ENCODE measurements at places on chromosomes 12 and 14.

- no peak for DNase-seq
Measured at GRCh38 chr12:15597125-15597830, 191.9 kb downstream of the EPS8 start.

DNA sequence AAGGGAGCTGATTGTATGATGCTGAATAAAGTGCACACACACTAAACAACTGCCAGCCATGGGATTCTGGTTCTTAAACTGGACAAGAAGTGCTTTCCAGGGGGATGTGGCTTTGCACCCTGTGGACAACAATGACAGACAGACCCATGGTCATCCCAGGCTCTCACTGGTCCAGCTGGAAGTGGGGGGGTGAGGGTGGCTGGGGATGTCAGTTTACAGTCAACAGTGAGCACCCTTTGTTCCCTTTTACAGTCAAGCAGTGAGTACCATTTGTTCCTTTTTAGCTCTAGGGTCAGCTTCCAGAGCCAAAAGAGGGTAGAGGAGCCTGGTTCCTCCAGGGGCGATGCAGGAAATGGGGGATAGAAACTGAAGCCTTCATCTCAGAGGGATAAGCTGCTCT lies 100.7 kb downstream of the SMOC1 start:
- DNase-seq: no peak

GRCh38 chr12:120652656-120653435 lies 12.4 kb downstream of the CABP1 start:
- DNase-seq: no peak

DNA sequence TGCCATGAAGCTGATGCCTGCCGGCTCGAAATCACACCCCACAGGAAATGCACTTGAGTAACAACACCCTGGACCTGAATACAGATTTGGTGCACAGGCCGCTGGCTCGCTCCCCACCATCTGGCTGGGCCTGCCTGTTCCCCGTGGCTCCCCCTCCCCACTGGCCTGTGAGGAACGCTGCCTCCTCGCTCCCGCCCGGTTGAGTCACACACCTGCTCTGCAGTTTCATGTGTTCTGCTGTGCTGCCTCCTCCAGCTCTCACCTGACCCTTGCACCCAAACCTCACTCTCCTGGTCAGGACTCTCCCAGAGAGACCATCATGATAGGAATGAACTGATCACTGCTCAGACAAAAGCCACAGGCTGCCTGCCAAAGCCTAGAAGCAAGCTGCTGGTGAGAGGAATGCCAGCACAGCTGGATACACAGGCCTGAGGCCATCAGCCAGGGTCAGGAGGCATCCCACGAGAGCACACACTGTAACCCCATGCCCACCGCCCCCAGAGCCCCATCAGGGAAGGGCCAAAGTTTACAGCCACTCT lies 3.8 kb upstream of the SIVA1 start:
- peak; percentile 73 for DNase-seq

DNA sequence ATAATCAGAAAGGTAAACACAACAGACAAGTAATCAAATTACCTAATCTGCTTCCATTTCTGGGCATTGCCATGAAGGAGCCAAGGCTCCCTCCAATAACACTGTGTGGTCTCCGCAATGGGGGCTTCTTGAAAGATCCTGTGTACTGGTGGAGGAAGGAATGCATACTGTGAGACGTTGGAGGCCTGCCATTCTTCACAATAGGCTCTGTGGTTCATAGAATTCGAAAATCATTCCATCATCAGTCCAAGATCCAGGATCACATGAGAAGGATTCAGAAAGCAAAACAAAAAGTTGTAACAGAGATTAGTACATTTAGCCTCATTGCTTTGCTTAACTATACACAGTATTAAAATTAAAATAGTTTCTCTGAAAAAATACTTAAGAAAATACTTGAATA lies 76.3 kb downstream of the CDK17 start:
- DNase-seq: no peak

DNA sequence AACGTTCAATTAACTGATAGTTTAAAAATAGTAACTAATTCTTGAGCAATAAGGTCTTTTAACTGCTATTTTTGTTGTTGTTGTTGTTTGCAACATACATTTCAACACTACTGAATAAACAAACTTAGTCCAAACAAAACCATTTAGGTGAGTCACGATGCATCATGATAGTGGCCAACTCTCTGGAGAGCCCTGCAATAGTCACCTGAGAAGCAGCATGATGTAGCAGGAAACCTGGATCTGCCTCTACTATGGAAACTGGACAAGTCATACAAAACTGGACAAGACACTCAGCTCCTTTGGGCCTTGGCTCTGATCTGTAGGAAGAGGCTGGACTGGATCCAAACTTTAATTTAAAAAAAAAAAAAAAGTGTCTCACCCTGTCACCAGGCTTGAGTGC lies 117.3 kb downstream of the MED13L start:
- peak; percentile 64 for DNase-seq

DNA sequence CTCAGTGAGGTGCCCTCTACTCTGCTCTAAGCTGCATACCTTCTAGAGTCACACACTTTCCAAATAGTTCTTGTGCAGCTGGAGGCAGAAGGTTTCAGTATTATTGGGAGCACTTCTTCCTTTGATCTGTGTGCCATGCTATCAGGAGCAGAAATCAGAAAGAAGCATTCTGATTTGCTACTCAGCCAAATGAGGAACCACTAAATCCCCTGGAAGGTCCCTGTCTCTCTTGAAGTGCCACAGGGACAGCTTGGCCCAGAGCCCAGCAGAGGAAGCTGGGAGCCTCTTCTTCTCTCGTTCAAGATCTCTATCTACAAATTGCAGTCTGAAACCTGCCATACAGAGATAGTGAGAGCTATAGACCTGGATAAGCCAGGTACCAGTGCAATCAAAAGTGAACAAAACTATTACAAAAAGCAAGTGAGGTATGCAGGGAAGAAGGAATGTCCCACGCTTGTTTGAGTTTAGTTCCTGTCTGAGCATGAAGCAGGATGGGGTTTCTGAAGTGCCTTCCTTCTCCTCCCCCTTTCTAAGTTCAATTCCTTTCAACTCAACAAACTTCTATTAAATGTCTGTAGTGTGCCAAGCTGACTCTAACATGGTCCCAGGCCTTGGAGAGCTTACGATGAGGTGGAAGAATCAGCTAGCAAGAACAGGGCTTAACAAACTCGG lies 100.9 kb upstream of the PARP11 start:
- no peak for DNase-seq

DNA sequence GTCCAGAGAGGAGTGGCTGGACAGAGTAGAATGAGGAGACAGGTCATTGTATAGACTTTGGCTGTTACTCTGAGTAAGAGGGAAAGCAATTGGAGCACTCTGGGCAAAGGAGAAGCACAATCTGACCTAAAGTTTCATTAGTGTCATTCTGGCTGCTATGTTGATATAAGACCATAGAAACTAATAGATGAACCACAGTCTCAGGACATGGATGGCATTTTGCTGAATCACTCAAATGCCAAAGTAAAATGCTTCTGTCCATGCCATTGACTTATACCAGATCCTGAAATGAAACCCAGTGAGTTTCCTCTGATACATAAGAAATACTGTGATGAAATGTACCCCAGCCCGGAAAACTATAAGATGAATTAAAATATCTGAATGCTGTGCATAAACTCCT lies 65.8 kb upstream of the COCH start:
- DNase-seq: peak; percentile 85

- DNase-seq: peak; percentile 98
Measured at GRCh38 chr12:62760779-62761178, 174.2 kb downstream of the PPM1H start.

GRCh38 chr14:103656031-103656755 lies 27.2 kb downstream of the KLC1 start:
- no peak for DNase-seq

DNA sequence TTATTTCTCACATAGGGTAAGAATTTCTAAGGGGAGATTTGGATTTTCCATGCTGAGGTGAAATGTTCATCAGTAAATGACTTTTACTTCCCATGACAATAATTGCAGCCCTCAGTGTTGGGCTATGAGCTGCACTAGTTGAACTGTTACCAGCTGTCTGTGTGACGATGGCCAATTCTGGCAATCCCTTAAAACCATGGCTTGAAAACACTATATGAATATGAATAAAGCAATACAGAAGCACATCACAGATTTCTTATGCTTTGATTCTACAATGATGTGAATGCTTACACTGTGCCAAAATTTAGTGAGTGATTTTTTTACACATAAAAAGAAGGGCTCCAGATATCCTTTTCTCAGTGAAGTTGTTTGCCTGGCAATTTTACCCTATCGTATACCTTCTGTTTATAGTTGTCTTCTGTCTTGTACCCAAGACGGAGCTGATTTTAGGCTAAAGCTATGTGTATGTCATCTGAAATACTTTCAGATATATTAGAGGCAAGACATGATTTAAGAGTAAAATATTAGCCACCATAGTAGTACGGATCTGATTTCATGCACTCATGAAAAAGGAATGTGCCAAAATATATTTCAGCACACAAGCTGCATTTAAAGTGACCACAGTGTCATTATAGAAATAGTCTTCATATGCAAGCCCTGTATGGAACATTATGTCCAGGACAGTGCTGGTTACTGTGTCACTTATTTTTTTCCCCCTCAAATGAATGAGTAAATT lies 52.0 kb downstream of the SLC38A4 start:
- peak; percentile 50 for DNase-seq

- DNase-seq: no peak
Measured at GRCh38 chr12:52063082-52063924, 6.5 kb upstream of the ATG101 start.

DNA sequence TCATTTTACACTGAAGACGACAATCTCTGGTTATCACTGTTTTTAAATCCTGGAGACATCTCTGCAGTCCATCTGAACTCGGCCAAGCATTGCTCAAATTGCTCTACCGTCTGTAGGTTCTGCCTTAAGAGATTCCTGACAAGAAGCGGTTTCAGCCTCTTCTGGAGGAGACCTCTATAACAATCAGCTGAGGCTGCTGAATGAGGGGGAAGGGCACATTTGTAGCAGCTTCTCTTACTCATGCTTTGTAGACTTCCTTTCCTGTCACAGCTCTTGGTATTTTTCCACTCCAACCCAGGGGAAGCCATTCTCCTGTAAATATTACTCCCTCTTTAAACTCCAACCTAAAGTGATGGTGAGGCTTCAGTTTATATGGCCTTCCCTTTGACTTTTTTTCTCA lies 3.0 kb downstream of the ARG2 start:
- peak; percentile 88 for DNase-seq

DNA sequence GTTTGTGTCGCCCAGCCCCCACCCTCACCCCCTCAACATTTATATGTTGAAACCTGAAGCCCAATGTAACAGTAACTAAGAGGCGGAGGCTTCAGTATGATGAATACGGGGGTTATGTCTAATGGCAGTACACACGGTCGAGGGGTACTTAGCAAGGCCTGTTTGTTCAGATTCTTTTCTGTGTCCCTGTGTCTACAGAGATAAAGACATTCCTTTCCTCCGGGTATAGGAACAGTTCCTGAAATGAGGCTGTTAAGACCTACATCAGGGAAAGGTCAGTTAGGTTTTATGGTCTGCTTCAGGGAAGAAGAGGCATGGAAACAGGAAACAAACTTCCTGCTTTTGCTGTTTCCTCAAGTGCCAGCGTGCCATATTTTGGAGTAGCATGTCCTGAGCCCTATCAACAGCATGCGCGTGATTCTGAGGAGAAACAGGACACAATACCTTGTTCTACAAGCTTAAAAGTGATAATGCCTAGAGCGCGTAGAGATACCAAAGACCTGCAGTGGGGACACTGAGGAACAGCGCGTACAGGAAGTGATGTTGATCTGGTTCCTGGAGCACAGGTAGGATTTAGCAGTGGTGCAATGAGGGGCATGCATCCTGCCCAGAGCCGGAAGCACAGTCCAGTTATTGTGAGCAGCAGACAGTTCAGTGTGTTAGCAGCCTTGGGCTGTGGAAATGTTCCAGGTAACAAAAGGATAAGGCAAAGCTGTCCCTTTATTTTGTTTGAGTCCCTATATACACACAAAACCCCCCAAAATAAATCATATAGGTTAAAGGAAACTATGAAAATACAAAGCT lies 47.2 kb downstream of the FGD4 start:
- DNase-seq: peak; percentile 49

GRCh38 chr14:22268875-22269274 lies 320.1 kb downstream of the DAD1 start:
- DNase-seq: peak; percentile 95

DNA sequence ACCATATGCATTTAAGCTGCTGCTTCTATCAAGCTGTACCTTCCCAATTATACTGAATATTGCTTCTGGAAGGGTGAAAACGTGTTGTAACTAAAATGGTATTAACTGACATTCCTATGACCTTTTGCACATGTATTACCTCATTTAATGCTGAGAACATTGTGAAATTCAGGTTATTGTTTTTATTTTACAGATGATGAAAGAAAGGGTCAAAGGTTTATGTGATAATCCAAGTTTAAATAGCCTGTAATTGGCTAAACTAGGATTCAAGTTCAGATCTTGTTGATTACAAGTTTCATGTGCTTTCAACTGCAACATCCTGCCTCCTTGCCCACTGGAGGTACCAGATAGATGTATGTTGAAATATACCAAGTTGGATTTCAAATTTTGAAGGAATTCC lies 433.3 kb upstream of the PRICKLE1 start:
- DNase-seq: no peak

DNA sequence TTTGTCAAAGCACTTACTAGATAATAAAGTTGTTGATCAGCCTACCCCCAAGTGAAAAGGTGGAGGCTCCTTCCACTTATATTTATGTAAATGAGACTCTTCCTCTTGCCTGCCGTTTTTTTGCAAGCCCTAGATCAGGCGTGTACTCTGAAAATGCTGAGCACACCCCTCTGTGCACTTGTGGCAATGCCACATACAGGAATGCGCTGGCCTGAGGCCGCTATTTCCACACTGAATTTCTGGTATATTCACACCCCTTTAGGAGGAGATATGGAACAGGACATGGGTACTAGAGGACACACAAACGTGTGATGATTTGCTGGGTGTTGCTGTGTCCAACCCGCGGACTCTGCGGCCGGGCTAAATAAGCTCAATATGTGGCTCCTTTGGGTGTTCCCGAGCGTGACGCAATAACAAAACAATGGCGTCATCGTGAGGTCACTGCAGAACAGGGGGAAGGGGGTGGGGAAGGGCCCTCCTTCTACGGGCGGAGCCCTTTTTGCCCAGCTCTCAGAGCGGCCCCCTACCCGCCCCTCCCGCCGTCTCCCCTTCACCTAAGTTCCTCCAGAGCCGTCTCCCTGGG lies 554 bp upstream of the TSPAN31 start:
- DNase-seq: no peak

DNA sequence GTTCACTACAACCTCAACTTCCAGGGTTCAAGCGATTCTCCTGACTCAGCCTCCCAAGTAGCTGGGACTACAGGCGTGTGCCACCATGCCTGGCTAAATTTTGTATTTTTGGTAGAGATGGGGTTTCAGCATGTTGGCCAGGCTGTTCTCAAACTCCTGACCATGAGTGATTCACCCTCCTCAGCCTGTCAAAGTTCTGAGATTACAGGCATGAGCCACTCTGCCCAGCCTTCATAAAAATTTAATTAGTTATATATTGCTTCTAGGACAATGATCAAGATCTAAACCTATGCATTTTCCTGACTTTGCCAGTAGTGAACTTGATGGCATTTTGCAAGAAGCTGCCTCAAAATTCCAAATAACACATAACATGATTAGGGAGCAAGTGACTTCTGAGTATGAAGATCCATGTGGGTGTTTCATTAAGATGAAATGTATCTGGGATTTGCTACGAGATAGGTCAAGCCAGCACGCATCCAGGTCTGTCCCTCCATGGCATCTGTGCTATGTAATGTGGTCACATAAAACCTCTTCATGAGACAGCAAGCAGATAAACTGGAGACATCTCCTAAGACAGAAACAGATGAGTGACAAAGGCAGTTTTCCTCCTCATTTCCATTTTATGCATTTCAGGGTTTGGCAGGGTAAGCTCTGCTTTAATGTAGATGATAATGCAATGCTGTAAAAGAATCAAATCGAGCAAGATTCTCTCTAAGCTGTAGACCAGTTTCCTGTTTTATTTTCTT lies 319.4 kb upstream of the ATP2B1 start:
- DNase-seq: peak; percentile 23

- no peak for DNase-seq
Measured at GRCh38 chr12:89448526-89448925, 76.1 kb downstream of the GALNT4 start.
